ENCODE measurements at places on chromosomes 11 and 22.
A peak's percentile ranks its signal among the peaks of the same experiment; 100 is the strongest.

DNA sequence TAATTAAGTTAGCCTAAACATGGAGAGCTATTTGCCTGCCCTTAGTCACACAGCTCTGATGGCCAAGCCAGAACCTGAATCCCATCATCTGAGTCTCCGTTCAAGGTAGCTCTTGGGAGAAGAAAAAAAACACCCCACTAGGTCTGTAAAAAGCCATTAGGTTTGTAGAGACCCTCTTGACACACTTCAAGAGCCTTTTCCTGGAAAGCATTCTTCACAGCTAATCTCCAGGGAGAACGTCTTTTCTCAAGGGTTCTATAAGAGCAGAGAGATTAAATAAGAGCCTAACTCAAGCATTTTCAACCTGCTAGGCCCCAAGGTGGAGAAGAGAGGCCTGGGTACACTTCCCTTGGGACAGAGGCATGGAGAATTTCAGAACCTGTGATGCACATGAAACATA is 61.6 kb upstream of the NAV2 start:
- DNase-seq = no peak

GRCh38 chr11:44595006-44595405 is 29.5 kb downstream of the CD82 start:
- DNase-seq = no peak

- no peak for DNase-seq
Measured at GRCh38 chr11:83156996-83157593, at the start of gene PCF11. PCF11 (plus strand) TSS chr11:83157131; CDS start chr11:83157440, 309 bp downstream.

DNA sequence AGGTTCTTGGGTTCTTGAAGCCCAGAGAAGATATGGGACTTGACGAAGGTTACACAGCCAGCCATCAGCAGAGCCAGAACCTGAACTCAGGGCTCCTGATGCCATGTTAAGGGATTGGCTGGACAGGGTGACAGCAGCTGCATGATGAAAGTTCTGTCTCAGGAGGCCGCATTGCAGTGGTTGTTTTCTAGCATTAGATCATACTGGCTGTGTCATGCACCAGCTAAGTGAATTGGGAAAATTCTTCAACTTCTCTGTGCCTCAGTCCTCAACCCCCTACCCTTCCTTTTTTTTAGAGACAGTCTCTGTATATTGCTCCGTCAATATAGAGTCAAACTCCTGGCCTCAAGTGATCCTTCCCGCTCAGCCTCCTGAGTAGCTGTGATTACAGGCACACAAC is 5.4 kb upstream of the LTBP3 start:
- DNase-seq = no peak

DNA sequence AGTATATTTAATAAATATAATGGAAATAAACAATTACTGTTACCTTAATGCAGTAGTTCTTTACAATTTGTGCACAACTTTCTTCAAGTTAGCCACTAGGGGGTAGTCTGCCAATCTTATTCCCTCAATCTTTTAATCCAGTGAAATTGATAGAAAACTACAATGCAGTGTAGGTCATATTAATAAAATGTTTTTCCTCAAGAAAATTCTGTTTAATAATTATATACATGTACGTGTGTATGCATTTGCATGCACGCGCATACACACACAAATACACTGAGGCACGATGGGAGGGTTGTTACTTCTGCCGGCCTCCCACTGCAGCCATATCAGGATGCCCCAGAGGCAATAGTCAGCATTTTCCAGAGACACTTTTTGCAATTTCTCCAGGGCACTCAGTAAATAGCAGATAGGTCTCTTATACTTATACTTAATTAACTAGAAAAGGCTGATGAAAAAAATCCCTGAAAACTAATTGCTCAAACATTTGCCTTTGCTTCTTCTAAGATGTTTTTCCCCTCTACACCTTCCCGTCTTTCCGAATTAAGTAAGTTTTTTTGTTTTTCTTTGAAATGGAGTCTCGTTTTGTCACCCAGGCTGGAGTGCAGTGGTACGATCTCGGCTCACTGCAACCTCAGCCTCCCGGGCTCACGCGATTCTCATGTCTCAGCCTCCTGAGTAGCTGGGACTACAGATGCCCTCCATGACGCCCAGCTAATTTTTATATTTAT is 3.1 kb downstream of the GAB2 start:
- no peak for DNase-seq

DNA sequence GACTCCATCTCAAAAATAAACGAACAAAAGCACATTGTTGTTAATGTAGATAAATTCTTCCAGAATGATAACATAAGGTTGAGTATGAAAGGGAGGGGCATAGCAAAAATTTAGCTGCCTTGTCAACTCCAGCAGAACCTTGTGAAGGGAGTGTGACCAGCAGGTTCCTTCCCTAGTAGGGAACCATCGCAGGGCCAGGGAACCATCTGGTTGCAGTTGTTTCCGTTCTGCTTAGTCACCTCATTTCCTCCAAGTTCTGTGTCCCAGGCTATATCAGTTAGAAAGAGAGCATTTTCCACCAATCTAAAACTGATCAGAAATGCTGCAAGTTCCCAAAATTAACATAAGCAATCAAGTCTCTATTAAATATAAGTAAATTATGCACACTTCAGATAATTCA is 126.7 kb upstream of the BLID start:
- DNase-seq = no peak

DNA sequence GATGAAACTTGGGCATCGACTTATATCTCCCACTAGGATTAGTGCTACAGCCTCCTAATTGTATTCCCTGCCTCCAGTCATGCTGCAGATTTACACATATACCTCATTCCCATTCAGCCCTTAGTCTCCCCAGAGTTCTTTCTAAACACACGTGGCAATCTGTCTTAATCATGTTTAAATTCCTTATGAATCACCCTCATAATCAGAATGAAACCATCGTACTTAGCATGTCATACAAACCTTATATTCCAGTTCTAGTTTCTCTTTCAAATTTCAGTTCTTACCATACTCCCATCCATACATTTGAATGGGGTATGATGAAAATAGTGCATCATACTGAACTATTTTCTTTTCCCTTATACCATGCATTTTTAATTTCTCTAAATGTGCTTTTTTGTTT is 6.0 kb upstream of the OR10A2 start:
- DNase-seq = no peak

- DNase-seq = no peak
Measured at GRCh38 chr22:49118065-49118464, 709.6 kb downstream of the BRD1 start.

DNA sequence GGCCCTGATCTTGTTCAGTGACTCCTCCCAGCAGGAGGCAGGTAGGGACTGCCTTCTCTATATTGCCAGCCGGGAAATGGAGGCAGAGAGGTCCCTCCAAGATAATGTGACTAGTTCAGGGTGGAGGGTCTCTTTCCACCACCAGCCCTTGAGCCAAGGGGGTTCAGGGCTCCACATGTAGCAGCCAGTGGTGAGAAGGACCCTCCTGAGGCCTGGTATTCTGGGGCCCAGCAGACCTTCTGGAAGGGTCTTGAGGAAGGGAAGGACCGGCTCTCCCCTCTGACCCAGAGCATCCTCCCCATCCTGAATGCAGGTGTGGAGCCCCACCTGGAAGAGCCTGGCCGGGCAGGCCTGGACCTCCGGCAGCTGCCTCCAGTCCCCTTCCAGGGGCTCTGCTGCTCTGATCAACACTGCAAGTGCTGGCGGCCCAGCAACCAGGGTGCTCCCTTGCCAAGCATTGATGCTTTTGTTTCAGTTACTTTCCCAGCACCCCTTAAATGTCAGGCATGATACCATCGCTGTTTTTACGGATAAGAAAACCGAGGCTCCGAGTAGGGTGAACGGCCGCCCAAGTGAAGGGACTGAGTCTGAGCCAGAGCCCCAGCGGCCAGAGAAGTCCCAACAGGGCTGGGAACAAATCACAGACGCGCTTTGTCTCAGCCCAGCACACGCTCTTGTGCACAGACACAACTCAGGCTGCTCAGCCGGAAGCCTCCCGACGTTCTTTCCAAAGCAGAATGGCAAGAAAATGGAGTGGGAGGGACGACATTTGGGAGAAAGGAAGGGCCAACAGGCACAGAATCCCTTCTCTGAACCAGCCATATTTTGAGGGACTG is 38.8 kb downstream of the DKK3 start:
- DNase-seq = no peak

- DNase-seq = no peak
Measured at GRCh38 chr11:134340354-134340964, 8.7 kb downstream of the GLB1L2 start.

GRCh38 chr11:46520971-46521745 is 72.7 kb downstream of the AMBRA1 start:
- no peak for DNase-seq

- peak; percentile 55 for DNase-seq
Measured at GRCh38 chr11:82864268-82864667, 36.0 kb downstream of the PRCP start.

DNA sequence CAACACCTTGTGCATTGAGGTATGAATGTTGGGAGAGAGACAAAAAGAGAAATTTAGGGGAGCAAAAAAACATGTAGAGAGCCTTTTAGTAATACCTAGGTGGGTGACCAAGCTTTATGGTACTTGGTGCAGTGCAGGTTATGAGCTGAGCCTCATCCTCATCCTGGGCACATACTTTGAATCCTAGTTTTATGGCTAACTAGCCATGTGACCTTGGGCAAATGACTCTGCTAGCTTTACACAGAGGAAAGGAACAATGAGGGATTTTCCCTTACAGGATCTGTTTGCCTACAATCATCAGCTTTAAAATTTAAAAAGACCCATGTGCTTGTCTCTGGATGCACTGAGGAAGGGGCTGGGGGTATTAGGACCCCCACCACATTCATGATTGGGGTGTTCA is 187.8 kb upstream of the ISX start:
- no peak for DNase-seq

DNA sequence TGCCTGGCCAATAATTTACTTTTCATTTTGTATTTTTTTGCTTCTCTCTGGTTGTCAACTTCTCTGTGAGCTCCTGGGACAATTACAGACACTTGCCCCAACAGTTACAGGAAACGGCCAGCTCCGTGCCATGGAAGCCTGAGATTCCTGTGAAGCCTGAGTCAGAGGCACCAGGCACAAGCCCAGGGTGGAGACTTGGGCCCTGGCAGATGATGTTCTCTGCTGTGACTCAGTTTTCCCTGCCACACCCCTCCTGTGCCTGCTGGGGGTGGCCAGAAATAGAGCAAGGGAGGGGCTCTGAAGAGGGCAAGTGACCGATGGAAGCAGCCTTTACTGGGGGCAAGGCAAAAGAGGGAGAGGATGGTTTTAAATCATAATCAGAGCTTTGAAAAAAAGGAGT is 4.9 kb downstream of the ATP5MGL start:
- peak; percentile 95 for DNase-seq

- DNase-seq = no peak
Measured at GRCh38 chr11:6260207-6260726, 629 bp downstream of the CCKBR start.

GRCh38 chr11:129846508-129847335 is 31.1 kb downstream of the TMEM45B start:
- DNase-seq = peak; percentile 37

DNA sequence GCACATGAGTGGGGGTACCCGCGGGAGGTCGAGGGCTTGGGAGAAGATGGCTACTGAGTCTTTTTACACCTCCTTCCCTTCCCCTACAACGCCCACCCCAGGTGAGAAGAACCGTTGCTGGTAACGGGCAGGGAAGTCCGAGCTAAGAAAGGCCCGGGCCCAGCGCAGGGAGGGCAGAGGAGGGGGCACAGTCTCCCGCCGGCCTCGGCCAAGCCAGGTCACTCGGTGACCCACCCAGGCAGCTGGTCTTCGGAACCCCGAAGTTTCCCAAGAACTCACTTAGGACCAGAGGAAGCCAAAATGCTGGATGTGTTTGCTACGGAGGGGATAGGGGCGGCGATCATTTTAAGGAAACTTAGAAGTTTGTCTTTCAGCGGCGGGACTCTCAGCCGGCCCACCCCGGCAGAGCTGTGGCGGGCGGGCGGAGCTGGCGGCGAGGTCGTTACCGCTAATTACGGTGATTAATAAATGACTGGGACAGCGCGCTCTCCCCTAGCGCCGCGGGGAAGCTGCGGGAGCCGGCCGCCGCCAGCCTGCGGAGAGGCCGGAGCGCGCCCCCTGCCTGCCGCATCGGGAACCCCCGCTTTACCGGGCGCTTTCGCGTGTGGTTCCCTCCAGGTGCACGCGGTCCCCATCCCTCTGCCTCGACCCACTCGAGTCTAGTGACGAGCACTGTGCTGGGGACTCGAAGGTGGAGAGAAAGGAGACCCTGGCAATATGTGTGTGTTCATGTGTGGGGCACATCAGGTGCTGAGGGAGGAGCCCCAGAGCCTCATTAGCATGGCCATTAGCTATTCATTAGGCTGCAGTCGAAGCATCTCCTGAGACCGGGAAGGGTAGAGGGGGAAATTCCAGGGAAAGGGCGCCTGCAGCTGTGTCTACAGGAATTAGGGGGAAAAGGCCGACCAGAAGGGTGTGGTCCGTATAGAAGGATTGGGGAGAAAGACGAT is 945 bp downstream of the ROBO3 start:
- DNase-seq = peak; percentile 49

DNA sequence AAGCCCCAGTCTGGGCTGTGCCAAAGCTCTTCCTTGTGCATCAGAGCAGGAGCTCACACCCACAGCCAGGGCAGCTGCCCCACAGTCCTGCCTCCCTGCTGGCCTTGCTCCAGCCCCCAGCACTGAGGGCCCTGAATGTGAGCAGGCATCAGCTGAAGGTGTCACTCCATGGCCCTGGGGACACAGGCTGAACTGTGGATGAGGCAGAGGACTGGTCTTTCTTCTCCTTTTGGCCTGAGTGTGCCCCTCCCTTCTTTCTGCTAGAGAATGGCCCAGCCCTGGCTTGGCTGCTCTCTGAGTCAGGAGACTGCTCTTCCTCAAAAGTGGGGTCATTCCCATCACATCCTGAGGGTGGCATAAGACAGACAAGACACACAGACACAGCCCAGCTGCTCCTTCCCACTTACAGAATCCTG is 16.2 kb downstream of the OTOG start:
- peak; percentile 6 for DNase-seq

- DNase-seq = no peak
Measured at GRCh38 chr11:44226490-44226889, 83.4 kb downstream of the ALX4 start.

- DNase-seq = no peak
Measured at GRCh38 chr11:45144126-45145082, 2.0 kb upstream of the PRDM11 start.

GRCh38 chr11:59822989-59823566 is 12.5 kb upstream of the MRPL16 start:
- peak; percentile 33 for DNase-seq

- no peak for DNase-seq
Measured at GRCh38 chr11:119436711-119437110, 13.7 kb upstream of the THY1 start.

GRCh38 chr11:128686745-128687177 is 7.1 kb upstream of the FLI1 start:
- peak; percentile 25 for DNase-seq

- DNase-seq = no peak
Measured at GRCh38 chr11:121898903-121899302, 217.1 kb downstream of the BLID start.

DNA sequence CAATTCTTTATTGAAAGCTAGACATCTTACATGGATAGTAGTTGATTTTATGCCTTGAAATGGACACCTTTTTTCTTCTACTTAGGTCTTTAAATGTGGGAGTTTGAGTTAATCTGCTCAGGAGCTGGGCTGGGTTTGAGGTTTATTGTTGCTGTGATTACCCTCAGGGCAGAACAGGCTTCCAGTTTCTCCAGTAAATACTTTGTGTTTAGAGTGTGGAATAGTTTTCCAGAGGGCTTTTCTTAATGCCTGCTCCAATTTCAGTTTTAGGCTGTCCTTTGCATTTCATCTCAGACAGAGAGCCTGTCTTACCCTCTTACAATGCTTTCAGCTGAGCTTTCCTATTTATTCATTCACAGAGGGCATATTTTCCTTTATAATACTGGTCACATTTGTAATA is 69.9 kb upstream of the ADORA2A start:
- no peak for DNase-seq

Data from MG63 (cell line).